Activated T-cell treated with anti-CD3 and anti-CD28 coated beads, Interleukin-2, amount 50 U/mL, for 24 hours (primary cell): ENCODE measurements at places on chromosomes 1 and 21.
A peak's percentile ranks its signal among the peaks of the same experiment; 100 is the strongest.

DNA sequence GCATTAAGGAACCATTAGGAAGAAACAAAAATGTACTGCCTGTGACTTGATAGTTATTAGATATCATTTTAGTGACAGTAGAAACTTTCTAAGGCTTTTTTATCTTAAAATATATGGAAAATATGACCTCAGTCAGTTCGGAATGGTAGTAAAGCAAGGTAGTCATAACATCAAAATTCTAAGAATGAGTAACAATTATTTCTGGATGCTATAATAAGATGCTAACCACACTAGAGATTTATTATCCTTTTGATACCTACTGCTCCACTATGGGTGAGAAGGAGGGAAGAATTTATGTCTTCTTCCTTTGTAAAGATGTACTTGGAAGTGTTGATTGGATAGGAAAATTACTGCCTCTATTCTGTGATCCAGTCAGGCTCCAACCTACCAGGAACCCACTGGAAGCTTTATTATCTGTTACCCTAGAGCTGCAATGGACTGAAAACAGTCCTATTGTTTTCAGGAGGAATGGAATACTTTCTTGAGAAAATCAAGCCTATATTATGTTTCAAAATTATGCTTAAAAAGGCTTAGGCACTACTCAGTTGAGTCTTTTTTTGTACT is 8.8 kb downstream of the FMN2 start:
- H3K4me1 ChIP-seq = no peaks in the 10 kb centered on the region
- H3K27ac ChIP-seq = no peak overlapping the region
- H3K4me3 ChIP-seq = no peak overlapping the region
- peaks cover 15% of the 10 kb centered on the region for H3K27me3 ChIP-seq

DNA sequence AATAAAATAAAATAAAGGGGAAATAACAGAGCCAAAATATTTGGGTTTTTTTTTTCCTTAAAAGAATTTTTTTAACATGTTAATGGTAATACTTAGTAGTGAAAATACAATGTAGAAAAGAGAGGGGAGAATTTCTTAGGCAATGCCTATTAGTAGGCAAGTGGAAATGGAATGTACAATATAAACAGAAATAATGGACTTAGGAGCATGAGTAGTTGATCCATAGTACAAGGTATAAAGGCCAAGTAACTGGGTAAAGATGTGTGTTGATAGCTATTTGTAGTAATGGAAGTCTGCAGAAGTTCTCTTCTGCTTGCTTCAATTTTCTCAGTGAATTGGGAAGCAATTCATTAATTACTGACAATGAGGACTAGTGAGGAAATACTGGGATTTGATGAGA is 34.4 kb downstream of the TESK2 start:
- DNase-seq = no peak
- no peak overlapping the region for H3K4me3 ChIP-seq
- H3K27ac ChIP-seq = no peak overlapping the region
- H3K36me3 ChIP-seq = no peaks in the 10 kb centered on the region
- no peaks in the 10 kb centered on the region for H3K4me1 ChIP-seq

GRCh38 chr1:159942632-159943277 is 2.7 kb downstream of the IGSF9 start:
- peaks cover 8% of the 10 kb centered on the region for H3K4me1 ChIP-seq
- DNase-seq = no peak
- no peak overlapping the region for H3K4me3 ChIP-seq
- peaks cover 37% of the 10 kb centered on the region for H3K27me3 ChIP-seq
- H3K36me3 ChIP-seq = no peaks in the 10 kb centered on the region

DNA sequence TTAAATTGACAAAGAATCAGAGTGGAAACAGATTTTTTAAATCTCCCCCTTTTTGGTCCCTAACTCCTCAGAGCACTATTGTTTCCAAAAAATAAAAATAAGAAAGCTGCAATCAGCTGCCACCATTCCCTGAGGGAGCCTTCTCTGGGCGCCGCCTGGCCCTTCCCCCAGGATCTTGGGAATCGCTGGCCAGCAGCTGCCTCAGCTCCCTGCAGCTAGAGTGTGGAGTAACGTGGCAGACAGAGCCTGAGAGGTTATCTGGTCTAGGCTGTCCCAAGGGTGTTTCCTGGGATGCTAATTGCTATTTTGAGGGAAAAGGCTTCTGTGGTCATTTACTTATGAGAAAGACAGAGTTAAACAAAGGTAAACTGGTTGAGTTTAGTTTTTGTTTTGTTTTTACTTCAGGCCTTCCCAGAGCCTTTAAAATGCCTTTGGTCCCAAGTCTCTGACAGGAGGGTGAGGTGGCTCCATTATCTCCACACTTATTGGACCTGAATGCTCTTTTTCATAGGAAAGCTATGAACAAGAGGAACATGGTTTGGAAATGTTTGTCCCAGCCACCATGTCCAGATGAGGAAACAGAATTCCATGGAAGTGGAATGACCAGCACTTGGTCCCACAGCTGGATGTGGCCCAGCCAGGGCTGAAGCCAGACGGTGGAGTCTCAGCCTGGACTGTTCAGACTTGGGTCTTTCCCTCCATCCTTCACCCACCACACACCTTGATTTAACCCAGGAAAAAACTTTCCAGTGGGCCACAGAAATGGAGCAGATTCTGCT is 14.1 kb upstream of the KIAA1614 start:
- no peak overlapping the region for H3K4me3 ChIP-seq
- no peak for DNase-seq
- peaks cover 8% of the 10 kb centered on the region for H3K27me3 ChIP-seq
- no peak overlapping the region for H3K27ac ChIP-seq
- H3K36me3 ChIP-seq = peaks cover 8% of the 10 kb centered on the region

GRCh38 chr1:219041141-219041540 is 132.5 kb upstream of the LYPLAL1 start:
- DNase-seq = no peak
- no peak overlapping the region for H3K27ac ChIP-seq
- H3K4me1 ChIP-seq = no peaks in the 10 kb centered on the region
- H3K27me3 ChIP-seq = no peaks in the 10 kb centered on the region

GRCh38 chr1:119115736-119116135 is 24.7 kb downstream of the WARS2 start:
- no peaks in the 10 kb centered on the region for H3K27me3 ChIP-seq
- DNase-seq = no peak
- peaks cover 4% of the 10 kb centered on the region for H3K4me1 ChIP-seq
- H3K27ac ChIP-seq = no peak overlapping the region
- H3K4me3 ChIP-seq = no peak overlapping the region

DNA sequence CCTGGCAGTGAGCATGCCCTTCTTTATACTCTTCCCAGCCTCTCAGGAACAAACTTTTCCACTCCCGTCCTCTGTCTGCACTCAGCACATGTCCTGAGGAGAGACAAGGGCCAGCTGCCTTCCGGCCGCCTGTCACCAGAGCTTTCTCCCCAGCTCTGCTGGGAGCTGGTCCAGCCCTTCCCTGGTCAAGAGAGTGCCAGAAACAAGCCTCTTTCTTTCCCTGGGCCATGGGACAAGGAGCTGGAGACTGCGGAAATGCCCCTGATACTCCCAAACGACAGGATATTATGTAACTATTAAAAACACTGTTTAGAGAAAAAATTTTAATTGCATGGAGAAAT is 10.4 kb downstream of the LAMB3 start:
- H3K36me3 ChIP-seq = no peaks in the 10 kb centered on the region
- DNase-seq = no peak
- no peak overlapping the region for H3K27ac ChIP-seq
- H3K4me1 ChIP-seq = no peaks in the 10 kb centered on the region
- no peak overlapping the region for H3K4me3 ChIP-seq

DNA sequence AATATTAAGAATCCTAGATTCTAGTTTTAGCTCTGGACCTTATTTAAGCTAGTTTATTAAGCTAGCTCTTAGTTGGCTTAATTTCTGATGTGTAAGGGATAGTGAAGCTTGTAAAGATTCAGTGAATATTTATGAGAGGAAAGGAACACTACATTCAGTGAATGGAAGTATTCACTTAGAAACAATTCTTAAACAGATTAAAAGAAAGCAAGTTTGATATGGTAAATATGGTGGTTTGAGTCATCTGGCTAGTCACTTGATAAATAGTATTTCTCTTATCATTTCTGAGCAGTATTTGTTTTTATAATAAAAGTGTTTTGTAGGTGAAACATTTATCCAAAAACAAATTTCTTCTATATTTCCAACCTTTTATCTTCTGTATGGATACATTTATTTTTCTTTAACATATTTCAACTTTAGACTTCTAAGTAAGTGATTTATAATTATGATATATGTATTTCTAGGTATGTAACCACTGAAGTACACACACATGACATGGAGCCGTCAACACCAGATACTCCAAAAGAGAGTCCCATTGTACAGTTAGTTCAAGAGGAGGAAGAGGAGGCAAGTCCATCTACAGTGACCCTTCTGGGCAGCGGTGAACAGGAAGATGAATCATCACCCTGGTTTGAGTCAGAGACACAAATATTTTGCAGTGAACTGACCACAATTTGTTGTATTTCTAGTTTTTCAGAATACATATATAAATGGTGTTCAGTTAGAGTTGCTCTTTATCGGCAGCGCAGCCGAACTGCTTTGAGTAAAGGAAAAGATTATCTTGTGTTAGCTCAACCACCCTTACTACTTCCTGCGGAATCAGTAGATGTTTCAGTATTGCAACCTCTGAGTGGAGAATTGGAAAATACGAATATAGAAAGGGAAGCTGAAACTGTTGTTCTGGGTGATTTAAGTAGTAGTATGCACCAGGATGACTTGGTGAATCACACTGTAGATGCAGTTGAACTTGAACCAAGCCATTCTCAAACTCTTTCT is 55.6 kb downstream of the SUCO start:
- H3K27me3 ChIP-seq = no peaks in the 10 kb centered on the region
- H3K4me1 ChIP-seq = peaks cover 40% of the 10 kb centered on the region
- H3K36me3 ChIP-seq = peaks cover 73% of the 10 kb centered on the region
- peak overlapping the region; percentile 87 for H3K27ac ChIP-seq
- no peak for DNase-seq
- H3K4me3 ChIP-seq = peak overlapping the region; percentile 23

GRCh38 chr1:8791819-8792218 is 25.6 kb downstream of the RERE start:
- peaks cover 12% of the 10 kb centered on the region for H3K36me3 ChIP-seq
- H3K4me3 ChIP-seq = no peak overlapping the region
- no peaks in the 10 kb centered on the region for H3K27me3 ChIP-seq
- no peak for DNase-seq
- H3K4me1 ChIP-seq = peaks cover 1% of the 10 kb centered on the region

- H3K4me3 ChIP-seq = no peak overlapping the region
- H3K36me3 ChIP-seq = no peaks in the 10 kb centered on the region
- H3K4me1 ChIP-seq = no peaks in the 10 kb centered on the region
- H3K27me3 ChIP-seq = no peaks in the 10 kb centered on the region
These were observed 12.6 kb downstream of the SLC45A1 start for GRCh38 chr1:8330271-8331125.

DNA sequence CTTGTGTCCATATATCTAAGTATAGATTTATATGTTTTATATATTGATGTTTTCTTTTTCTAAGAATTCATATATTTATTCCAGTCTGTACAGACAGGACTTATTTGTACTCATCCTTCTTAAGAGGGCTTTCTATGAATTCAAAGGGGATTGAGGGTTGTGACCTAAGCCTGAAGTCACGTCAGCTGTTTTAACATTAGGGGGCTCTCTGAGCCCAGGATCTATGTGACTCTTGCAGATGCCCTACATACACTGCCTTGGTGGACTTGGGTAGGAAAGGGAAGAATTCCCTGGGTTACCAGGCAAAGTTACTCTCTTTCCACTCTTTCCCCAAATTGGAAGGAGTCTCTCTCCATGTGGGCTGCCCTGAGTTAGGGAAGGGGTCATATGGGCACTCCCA is 283.8 kb upstream of the DAB1 start:
- no peak overlapping the region for H3K27ac ChIP-seq
- H3K4me3 ChIP-seq = no peak overlapping the region
- no peaks in the 10 kb centered on the region for H3K36me3 ChIP-seq
- peaks cover 2% of the 10 kb centered on the region for H3K27me3 ChIP-seq
- no peak for DNase-seq

GRCh38 chr1:54016343-54017282 is 1.4 kb downstream of the LDLRAD1 start:
- no peaks in the 10 kb centered on the region for H3K4me1 ChIP-seq

DNA sequence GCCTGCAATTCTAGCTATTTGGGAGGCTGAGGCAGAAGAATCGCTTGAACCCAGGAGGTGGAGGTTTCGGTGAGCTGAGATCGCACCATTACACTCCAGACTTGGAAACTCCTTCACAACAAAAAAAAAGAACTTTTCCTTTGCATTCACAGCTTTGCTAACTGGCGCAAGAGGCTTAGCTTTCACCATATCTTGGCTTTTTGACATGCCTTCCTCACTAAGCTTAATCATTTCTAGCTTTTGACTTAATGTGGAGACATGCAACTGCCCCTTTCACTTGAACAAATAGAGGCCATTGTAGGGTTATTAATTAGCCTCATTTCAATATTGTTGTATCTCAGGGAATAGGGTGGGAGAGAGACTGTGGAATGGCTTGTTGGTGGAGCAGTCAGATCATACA is 8.7 kb downstream of the KPNA6 start:
- no peak for DNase-seq
- H3K4me1 ChIP-seq = peaks cover 66% of the 10 kb centered on the region
- no peak overlapping the region for H3K27ac ChIP-seq
- H3K36me3 ChIP-seq = peaks cover 51% of the 10 kb centered on the region
- H3K27me3 ChIP-seq = no peaks in the 10 kb centered on the region
- no peak overlapping the region for H3K4me3 ChIP-seq
